ENCODE measurements at places on chromosomes 1 and 21. TPM values are rescaled to one million over a fixed set of nuclear protein-coding genes. Genes with fewer than 3 reads are reported as not detected.

- DNase-seq = no peak
Observed at GRCh38 chr1:208206092-208206698, 38.0 kb downstream of the PLXNA2 start.

DNA sequence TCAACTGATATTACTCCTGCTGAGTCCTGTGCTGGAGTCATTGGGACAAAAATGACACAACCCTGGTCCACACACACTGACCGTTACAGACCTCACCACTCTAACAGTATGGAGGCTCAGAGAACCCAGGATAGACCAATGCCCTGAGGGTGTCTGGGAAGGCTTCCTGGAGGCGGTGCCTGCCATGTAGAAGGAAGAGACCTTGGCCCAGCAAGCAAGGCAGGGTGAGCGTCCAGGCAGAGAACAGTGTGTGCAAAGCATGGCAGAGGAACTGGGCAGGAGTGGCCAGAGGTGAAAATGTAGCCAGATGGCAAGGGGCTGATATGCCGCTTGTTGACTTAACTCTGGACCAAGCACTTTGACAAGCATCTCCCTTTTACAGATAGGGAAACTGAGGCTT, 85.5 kb downstream of the VWA5B1 start:
- DNase-seq = no peak

GRCh38 chr1:35633547-35633946, 7.8 kb downstream of the PSMB2 start:
- no peak for DNase-seq

DNA sequence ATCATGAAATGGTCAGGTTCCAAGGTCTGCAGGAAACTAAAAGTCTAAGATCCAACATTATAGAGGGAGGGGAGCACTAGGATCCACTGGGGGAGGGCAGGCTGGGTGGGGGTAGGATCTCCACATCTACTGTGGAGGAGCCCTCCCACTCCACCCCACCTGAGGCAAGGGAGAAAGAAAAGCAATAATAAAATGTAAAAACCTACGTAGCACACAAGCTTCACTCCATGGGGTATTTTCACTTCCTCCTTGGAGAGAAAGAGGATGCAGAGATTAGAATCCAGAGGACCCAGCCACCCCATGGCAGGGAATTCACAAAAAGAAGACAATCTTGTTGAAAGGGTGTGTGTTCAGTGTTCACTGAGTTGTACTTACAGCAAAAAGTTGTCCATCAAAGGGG, 14.4 kb downstream of the SPOCD1 start:
- no peak for DNase-seq

The STUM gene
- polyA plus RNA-seq = 1.2 TPM

GRCh38 chr1:175002910-175003517, 3.3 kb downstream of the CACYBP start:
- no peak for DNase-seq

DNA sequence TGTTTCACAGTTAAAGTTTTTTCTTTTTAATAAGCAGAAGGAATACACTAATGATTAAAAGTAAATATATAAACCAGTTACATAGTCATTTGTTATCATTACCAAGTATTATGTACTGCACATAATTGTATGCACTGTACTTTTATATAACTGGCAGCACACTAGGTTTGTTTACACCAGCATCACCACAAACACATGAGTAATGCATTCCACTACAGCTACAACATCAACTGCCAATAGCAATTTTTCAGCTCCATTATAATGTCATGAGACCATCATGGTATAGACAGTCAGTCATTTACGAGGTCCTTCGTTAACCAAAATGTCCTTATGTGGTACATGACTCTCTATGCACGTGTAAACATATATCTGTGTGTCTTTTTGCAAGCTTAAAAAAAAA, 35.2 kb downstream of the SCYL3 start:
- no peak for DNase-seq

DNA sequence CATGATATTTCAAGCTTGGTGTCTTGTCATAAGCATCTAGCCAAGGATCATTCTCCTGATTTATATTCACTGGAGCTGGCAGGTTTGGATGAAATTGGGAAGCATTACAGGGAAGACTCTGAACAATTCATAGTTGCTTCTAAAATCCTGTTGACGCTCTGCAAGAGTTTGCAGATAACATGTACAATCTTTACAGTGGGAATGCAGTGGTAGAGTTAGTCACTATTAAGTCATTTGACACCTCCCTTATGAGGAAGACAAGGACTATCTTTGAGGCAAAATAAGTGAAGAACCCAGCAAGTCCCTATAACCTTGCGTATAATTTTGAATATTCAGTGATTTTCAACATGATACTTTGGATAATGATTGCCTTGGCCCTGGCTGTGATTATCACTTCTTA, 45.3 kb upstream of the CRB1 start:
- DNase-seq = no peak

GRCh38 chr1:211859405-211859804, 28.8 kb upstream of the LPGAT1 start:
- DNase-seq = no peak

DNA sequence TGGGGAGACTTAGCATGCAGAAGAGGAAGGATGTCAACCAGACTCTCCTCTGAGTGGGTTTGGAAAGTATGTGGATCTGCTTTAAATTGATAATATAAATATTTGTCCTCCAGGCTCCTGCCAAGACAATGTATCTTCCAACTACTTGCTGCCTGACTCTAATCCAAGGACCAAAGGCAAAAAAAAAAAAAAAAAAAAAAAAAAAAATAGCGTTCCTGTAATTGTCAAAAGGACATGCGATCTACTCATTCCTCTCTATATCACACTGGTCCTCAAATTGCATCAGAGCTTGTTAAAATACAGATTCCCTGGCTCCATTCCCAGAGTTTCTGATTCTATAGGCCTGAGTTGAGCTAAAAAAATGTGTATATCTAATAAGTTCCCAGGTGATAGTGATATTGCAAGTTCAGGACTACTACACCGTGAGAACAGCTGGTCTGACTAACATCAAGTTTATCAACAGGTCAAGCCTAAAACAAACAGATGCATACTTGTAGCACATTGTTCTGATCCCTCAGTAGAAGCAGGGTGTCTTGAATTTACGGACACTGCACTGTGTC, 141.3 kb downstream of the TNR start:
- DNase-seq = no peak

DNA sequence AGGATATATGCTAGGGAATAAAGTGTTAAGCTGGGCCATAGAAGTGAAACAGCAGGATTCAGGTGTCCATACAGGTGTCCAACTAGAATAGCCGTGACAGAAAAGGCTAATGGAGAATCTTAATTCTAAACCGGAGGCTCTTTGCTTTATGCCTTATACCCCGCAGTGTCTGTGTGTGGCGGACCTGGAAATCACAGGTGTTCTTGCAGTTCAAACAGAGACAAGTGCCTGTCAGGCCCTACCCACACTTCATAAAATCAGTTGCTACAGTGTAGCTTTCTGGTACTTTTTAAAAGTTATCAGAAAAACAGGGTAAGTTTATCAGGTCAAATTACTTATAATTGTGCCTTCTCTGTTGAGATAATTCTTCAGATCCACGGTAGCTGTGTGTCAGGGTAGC, 293.9 kb downstream of the LRRC7 start:
- no peak for DNase-seq

DNA sequence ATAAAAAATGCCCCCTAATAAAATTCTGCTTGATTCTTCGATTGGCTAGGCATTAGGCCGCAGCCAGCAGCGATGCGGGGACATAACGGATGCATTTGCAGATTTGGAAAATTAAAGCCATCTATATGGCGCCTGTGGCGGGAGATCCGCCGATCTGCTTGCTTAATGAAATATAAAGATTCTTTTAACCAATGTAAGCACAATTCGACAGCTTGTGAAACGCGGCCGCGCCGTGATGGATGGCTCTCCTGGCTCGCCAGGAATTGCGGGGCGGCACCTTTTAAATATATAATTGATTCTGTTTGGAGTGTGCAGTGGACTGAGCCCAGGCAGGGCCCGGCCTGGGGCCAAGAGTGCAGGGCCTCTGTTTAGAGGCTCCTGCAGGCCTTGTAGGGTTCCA, 8.0 kb downstream of the DMBX1 start:
- DNase-seq = no peak

The CHAF1B gene
- polyA plus RNA-seq = 9.7 TPM

The CDA gene
- polyA plus RNA-seq = 5.2 TPM

- no peak for DNase-seq
Observed at GRCh38 chr1:113453771-113454083, 63.4 kb downstream of the MAGI3 start.

The TMEM81 gene
- polyA plus RNA-seq = 3.6 TPM

GRCh38 chr1:147849098-147849895, 53.3 kb upstream of the GJA8 start:
- DNase-seq = no peak

DNA sequence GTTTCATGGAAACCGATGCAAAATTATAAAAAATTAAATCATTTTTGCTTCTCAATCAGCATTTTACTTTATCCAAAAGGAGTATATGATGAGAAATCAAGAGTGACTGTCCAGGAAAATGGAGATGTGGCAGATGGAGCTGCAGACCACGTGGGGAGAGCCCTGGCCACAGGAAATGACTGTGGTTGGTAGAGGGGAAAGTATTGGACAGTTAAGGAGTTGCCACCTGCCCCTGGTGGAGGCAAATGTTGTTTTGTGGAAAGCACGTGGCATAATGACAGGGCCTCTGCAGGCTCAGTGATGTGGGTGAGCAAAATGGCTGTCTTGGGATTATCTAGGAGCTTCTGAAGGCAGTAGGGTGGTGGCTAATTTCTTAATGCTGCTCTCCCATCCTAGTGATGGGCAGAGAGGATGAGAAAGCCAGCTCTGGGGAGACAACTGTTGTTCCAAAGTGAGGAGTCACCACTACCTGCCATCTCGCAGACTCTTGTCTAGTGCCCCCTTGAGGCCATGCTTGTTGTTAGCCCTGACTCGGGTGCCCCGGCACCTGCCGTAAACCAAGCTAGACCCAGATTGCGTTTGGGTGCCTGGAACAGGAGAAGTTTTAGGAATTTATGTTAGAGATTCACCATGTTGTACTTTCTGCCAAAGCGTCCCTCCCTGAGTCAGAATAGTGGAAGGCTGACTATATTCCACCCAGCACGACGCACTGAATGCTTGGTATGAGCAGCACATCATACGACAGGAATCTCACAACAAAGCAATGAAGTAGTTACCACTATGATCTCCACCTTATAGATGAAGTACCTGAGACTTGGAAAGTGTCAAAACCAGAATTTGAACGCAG, 144.0 kb downstream of the ROR1 start:
- DNase-seq = no peak

DNA sequence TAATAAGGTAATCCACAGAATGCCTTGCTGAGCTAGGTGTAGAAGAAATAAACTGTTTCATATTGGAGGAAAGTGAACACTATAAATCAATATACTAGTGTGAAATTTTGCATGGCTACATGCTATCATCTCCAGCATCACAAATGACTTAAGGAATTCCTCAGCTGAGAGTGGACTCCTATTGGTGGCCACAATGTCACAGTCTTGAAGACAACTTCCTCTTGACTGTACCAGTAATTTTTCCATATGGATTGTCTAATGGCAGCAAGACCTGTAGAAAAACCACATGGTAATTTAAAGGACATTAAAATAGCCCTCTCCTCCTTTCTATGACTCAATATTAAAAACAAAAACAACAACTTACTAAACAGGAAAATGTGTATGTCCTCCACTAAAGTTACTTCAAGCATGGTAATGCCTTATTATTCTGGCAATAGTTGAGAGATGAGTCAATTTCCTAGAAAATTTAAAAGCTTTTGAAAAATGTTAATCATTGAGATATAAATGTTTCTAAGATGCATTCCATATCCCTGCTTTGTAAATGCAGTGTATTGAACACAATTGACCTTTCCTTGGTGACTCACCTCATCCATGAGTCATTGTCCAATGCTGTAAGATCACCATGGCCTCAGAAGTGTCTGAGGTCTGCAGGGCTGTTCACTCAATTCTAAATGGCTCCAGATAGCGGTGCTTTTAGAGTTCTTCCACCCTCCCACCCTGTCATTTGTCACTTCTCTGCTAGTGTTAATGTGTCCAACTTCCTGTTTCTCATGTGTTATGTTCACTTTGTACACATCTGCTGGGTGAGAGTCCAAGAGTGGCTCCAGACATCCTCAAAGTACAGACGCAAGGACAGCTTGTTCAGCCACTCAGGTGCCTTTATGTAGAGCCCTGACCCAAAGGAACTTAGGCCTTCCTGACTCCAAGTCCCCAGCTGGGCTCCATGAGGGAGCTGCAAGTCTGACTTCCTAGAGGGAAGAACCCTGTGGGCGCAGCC, 32.8 kb upstream of the DNASE2B start:
- no peak for DNase-seq

GRCh38 chr1:228811712-228812305, 76.5 kb downstream of the RHOU start:
- DNase-seq = no peak

- no peak for DNase-seq
Observed at GRCh38 chr1:38693031-38693430, 166.5 kb downstream of the RRAGC start.

DNA sequence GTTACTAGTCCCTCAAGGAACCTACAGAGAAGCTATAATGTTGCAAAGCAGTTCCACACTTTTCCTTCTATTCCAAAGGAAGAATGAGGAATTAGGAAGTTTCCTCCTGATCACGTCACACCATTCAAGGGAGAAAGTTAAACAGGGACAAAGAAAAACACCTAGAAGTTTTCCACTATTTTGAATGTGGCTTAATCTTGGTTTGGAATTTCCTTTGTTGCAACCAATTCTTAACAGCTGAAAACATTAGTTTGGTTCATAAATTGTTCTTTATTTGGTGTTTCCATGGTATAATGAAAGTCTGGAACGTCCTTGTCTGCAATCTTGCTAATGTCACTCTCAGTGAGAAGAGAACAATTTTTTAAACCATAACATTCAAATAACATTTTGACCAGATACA, 8.4 kb downstream of the MNDA start:
- no peak for DNase-seq

The LIN9 gene
- 10.5 TPM for polyA plus RNA-seq

The TNFRSF8 gene
- 0.71 TPM for polyA plus RNA-seq

- DNase-seq = no peak
Observed at GRCh38 chr1:24195136-24195535, 8.0 kb upstream of the IFNLR1 start.

DNA sequence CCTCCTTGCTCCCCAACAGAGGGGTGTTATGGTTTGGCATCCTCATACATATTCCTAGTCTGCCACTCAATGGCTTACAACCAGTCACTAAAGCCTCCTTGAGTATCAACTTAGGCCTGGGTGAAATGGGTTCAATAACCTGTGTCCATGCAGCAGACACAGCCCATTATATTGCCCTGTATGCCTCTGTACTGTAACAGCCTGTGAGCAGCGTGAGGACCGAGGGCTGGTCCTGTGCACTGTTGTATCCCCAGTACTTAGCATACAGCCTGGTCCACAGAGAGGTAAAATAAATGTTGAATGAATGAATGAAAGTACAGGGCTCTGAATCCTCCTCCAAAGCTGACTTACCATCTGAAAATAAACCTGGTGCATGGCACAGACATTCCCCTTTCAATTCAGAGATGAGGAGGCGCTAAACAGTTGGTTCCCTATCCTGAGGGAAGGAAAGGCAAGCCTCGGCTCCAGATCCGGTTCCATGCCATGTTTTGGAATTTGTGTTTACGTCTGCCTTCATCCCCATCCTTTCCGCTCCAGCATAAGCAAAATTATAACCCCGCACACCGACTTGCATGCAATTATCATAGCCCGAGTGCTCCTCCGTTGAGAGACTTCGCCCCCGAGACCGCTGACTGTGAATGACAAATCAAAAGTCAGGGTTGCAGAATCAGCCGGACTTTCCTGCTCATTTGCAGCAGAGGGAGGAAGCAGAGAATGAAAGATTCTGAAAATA, 45.0 kb upstream of the DNAJC6 start:
- DNase-seq = no peak

- no peak for DNase-seq
Observed at GRCh38 chr1:25845664-25846063, 13.6 kb downstream of the AUNIP start.

GRCh38 chr21:34298534-34299167, 65.2 kb upstream of the KCNE2 start:
- DNase-seq = no peak

Measured in right renal cortex interstitium (tissue), 3 donors.